Amniotic stem cell (primary cell): ENCODE measurements at places on chromosomes 2 and 18.

- no peak for DNase-seq
Observed at GRCh38 chr2:112768432-112768831, 4.0 kb upstream of the CKAP2L start.

GRCh38 chr2:207603486-207603885 lies 21.7 kb downstream of the METTL21A start:
- no peak for DNase-seq

DNA sequence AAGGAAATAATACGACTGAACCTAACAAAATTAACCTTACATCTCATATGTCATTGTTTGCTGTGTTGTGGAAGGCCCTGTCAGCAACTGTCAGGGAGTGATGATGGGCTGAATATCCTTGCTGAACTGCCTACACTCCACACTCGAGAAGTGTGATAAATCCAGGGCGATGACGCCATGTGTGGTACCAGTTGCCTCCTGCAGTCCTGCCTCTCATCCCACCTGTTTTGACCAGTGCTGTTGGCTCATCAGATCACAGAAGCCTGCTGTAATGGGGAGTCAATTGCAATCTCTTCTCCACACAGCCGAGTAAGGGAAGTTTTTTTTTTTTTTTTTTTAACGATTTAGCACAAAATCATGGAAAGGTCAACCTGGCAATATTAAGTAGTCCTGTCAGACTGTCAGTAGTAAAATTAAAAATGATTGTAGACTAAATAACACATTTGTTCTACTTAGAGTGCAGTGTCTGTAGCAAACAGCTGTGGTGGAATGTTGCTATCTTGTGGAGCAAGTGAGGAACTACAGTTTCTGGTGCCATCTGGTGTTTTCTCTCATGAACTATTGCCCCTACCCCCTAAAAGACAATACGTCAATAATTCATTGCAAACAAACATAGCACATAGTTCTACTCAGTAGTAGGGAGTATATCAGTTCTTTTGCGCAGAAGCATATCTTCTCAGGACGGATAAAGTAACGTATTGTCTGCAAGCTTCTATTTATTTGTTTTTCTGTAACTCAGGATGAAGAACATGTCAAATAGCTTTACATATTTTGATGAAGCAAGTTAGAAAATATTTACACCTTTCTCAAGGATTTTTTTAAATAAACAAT lies 347.6 kb downstream of the CTNNA2 start:
- DNase-seq, result no peak

- DNase-seq, result no peak
Observed at GRCh38 chr2:12663306-12664037, 53.3 kb upstream of the TRIB2 start.

GRCh38 chr2:65688141-65688886 lies 255.9 kb upstream of the SPRED2 start:
- DNase-seq, result no peak

DNA sequence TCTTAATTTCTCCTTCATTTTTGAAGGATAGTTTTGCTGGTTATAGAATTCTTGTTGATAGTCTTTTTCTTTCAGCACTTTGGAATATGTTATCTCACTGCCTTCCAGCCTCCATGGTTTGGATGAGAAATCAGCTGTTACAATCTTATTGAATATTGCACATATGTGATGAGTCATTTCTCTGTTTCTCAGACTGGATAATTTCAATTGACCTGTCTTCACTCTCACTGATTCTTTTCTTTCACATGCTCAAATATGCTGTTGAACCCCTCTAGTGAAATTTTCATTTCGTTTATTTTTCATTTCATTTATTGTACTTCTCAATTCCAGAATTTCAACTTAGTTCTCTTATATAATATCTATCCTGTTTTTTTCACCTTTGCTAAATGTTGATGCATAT lies 22.2 kb downstream of the PDK1 start:
- no peak for DNase-seq

GRCh38 chr2:36427790-36428243 lies 72.2 kb downstream of the CRIM1 start:
- DNase-seq, result no peak

DNA sequence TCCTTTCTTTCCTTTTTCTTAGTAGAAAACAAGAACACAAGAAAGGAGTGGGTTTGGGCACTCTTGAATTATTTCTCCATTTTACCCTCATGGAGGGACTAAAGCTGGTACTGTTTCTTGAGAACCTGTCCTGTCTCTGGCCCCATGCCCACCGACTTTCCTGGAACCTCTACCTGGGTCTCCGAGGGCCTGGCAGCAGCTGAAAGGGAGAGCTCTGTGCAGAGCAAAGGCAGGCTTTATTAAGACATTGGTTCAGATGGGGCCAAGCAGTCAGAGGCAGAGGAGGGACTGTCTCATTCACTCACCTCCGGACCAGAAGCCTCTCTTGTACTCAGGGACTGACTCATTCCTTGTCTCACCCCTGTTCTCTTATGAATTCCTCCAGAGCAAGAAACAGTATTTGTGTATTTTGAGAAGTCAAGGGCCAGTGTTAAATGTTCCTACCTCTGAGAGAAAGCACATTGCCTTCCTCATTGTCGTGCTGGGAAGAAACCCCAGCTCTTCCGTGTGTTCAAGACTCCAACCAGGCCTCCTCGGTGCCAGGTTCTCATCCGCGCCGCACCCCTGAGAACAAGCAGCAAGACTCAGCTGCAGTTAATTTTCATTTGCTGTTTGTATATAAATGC lies 201.9 kb upstream of the NT5C1B start:
- DNase-seq, result no peak

DNA sequence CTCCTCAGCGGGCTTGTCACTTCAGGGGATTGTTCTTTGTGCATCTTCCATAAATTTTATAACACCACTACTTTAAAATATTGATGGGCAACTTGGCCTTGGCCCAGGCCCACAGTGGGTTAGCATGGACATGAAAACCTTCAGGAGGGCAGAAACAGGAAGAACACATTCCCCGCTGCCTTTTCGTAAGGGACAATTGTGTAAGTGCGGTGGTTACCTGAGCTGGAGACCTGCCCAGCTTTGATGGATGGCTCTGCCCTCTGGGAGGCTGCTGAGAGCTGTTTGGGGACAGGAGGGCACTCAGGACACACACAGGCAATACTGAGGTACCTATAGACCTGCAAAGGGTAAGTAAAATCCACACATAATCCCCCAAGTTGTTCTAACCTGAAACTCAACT lies 46.8 kb downstream of the FECH start:
- no peak for DNase-seq

DNA sequence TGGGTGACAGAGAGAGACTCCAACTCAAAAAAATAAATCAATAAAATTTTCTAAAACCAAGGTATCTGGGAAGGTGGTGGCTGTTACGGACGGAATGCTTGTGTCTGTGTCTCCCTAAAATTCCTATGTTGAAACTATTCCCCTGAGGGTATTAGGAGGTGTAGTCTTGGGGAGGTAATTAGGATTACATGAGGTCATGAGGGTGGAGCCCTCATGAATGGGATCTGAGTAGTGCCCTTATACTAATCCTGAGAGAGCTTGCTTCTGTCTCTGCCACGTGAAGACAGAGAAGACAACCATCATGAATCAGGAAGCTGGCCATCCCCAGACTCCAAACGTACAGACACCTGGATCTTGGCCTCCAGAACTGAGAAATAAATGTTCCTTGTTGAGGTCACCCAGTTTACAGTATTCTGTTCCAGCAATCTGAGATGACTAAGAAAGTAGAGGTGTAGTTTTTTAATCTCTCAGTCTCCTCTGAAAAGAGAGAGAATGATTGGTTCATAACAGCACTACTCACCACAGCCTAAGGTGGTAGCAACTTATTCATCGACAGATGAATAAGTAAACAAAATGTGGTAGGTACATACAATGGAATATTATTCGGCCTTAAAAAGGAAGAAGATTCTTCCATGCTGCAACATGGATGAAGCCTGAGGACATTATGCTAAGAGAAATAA lies 38.4 kb downstream of the TGFBRAP1 start:
- DNase-seq, result no peak

DNA sequence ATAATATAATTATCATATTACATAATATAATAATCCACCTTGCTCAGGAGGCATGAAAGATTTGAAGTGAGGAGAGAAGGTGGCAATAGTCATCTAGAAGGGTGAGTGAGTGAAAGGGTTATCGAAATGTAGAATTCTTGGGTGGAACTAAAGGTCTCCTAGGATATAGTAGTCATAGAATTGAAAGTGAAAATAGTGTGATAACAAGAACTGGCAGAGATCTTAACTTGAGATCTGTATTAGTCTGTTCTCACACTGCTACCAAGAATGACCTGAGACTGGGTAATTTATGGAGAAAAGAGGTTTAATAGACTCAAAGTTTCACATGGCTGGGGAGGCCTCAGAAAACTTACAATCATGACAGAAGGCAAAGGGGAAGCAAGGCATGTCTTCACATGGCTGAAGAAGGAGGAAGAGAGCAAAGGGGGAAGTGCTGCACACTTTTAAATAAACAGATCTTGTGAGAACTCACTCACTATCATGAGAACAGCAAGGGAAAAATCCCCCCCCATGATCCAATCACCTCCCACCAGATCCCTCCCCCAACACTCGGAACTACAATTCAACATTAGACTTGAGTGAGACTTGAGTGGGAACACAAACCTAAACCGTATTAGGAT lies 351.5 kb downstream of the NR4A2 start:
- no peak for DNase-seq

DNA sequence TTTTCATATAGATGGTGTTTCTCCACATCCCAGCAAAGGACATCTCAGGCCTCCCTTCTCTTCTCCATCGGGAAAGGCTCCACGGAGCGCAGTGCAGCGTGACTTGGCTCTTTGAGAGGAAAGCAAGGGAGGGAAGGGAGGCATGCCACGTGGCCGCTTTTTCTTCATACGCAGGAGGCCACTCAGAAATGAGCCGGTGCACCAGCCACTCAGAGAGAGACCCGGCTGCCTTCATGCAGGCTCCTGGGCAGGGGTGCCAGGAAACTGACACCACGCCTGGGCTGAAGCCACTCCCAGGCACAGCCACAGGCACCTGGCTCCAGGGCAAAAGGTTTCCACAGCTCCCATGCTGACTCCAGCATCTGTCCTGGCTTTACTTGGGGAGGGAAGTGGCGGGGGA lies 11.1 kb upstream of the LOXHD1 start:
- DNase-seq, result no peak

DNA sequence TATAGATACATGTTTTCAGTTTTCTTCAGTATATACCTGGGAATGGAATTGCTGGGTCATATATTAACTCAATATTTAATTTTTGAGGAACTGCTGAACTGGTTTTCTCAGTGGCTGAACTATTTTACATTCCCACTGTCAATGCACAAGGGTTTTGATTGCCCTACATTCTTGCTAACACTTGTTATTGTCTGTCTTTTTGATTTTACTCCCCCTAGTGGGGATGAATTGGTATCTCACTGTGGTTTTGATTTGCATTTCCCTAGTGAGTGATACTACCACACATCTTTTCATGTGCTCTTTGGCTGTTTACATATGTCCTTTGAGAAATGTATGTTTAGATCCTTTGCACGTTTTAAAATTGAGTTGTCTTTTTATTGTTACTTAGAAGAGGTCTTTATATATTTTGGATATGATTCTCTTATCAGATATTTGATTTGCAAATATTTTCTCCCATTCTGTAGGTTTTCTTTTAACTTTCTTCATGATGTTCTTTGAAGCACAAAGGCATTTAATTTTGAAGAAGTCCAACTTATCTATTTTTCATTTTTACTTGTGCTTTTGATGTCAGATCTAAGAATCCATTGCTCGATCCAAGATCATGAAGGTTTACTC lies 36.2 kb downstream of the ASB1 start:
- peak; percentile 1 for DNase-seq

- DNase-seq, result no peak
Observed at GRCh38 chr18:31269566-31269965, 48.4 kb upstream of the DSG1 start.

- DNase-seq, result no peak
Observed at GRCh38 chr2:70939001-70939838, 3.5 kb downstream of the ATP6V1B1 start.

DNA sequence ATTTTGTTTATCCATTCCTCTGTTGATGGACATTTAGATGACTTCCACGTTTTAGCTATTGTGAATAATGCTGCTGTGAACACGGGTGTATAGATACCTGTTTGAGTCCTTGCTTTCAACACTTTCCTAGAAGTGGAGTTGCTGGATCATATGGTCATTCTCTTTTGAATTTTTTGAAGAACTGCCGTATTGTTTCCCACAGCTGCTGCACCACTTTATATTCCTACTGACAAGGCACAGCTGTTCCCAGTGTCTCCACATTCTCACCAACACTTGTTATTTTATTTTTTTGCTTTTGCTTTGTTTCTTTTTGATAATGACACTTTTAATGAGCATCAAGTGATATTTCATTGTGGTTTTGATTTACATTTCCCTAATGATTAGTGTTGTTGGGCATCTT lies 41.4 kb upstream of the KCNJ13 start:
- DNase-seq, result no peak

GRCh38 chr2:215352602-215353001 lies 40.7 kb downstream of the ATIC start:
- no peak for DNase-seq

GRCh38 chr2:32937602-32938448 lies 8.9 kb upstream of the LTBP1 start:
- no peak for DNase-seq

- no peak for DNase-seq
Observed at GRCh38 chr2:133509777-133510176, 58.5 kb downstream of the NCKAP5 start.

GRCh38 chr2:85114586-85115330 lies 18.4 kb upstream of the TCF7L1 start:
- DNase-seq, result no peak

DNA sequence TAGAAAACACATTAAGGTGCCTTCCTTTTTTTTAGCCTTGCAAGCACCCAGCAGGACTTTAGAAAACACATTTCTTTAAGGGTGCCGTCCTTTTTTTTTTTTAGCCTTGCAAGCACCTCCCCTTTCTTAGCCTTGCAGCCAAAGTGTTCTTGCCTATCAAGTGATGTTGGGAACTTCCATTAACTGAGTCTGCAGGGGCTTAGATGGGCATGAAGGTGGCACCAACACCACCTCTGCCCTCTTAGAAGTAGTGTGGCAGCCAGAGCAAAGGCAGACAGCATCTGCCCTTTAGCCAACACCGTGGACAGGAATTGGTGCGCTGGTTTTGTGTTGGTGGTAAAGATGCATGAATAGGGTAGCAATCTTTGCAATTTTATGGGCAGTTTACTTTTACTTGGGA lies 211.6 kb upstream of the SP5 start:
- DNase-seq, result no peak

- no peak for DNase-seq
Observed at GRCh38 chr2:221612161-221612560, 40.1 kb upstream of the EPHA4 start.

DNA sequence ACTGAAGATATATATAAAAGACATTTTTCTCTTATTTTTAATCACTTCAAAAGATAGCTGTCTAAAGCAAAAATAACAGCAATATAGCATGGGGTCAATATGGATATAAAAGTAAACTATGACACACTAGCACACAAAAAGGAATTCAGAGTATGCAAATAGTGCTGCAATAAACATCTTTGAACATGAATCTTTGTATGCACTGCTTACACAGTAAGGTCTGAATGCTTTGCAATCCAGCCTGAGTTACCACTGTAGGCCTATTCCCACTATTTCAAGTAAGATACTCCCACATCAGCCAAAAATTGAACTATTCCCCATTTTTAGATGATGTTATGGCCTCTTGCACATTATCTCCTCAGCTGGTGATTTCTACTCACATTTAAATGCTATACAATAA lies 27.4 kb upstream of the ERCC3 start:
- DNase-seq, result no peak
